ENCODE measurements at places on chromosomes 1 and 21. TPM values are rescaled to one million over a fixed set of nuclear protein-coding genes. Genes with fewer than 3 reads are reported as not detected.

DNA sequence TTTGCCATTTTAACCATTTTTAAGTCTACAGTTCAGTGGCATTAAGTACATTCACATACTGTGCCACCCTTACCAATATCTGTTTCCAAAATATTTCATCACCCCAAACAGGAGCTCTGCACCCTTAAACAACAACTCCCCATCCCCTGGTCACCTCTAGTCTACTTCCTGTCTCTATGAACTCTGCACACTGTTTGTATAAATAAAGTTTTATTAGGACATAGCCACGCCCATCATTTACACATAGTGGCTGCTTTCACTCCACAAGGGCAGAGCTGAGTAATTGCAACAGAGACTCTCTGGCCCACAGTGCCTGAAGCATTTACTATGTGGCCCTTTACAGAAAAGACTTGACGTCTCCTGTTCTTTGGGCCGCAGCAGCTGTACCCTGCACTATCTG, 30.1 kb downstream of the KCNAB2 start:
- no peak for DNase-seq

Gene CLCA2
- total RNA-seq, result 1.1 TPM

GRCh38 chr21:18801468-18801867, 397.9 kb upstream of the TMPRSS15 start:
- DNase-seq, result no peak

- DNase-seq, result no peak
These were observed 15.7 kb downstream of the FHAD1 start for GRCh38 chr1:15262706-15263105.

Gene CYP2J2
- total RNA-seq, result 61.9 TPM

Gene OR2T35
- total RNA-seq, result not detected

DNA sequence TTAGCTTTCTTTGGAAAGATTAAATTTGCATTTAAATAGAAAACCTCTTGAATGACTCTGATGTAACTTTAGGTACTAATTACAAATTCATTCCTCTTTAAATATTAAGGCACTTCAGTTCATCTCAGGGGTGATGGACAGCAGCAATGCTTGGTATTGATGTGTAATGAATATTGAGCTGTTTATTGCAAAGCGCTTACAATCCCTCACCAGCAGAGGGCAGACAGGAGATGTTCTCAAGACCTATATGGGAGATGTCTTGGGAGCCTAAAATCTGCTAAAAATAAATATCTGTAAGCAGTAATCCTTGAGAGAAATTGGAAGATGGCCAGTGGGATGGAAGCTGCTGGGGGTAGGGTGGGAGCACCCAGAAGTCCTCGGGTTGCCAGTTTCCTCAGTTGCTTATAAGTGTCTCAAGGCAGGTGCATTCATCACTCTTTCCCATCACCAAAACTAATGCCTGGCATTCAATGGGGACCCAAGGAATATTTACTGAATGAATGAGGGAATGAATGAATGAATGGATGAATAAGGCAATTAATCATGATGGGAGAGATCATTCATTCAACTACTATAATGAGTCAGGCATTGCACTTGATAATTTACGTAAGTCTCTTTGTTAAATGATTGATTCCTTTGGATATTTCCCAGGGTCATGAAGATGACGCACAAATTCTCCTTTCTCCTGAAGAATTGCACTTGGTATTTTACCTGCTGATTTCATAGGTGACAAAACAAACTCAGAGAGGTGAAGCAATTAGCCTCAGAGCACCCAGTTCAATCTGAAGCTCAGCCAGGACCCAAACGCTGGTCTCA, 2.3 kb downstream of the KLHDC8A start:
- DNase-seq, result peak; percentile 62

Gene SLC30A10
- 19.2 TPM for total RNA-seq

DNA sequence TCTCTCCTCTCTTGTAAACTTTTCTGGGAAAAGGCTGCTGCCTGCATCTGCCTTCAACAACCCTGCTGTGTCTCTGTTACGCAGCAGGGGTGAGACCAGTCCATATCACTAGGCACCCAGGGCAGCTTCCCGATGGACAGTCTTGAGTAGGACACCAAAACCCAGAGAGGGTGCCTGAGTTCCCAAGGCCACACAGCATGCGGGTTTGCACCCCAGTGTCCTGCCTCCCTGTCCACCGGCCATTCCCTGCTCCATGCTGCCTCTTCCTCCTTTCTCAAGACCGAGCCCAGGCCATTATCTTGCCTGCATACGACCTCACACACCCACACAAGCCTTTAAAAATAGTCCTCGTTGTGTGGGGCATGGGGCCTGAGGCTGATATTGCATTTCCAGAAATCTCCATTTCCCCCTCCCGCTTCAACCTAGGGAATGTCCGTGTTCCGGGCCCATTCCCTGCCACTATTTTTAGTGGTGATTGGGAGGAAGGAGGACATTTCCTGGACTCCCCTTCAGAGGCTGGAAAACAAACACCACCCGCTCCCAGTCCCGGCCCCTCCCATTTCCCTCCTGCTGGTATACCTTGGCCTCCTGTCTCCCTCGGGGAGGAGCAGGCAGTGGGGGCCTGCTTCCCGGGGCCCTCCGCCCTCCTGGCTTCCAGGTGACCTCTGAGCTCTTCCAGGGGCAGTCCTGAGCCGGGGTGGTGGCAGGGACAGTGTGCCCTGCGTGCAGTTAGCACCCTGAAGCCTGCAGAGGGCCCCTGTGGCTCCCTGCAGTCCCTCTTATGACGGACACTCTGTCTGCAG, 132.4 kb upstream of the TMEM51 start:
- no peak for DNase-seq

Gene ADCY10
- total RNA-seq, result not detected

All from transverse colon (tissue), 4 donors.